NCI-H510A treated with DMSO at 0.1 percent for 48 hours (cell line): ENCODE measurements at places on chromosomes 12 and 14.

GRCh38 chr12:104602896-104603295, 146.1 kb downstream of the CHST11 start:
- DNase-seq = no peak

DNA sequence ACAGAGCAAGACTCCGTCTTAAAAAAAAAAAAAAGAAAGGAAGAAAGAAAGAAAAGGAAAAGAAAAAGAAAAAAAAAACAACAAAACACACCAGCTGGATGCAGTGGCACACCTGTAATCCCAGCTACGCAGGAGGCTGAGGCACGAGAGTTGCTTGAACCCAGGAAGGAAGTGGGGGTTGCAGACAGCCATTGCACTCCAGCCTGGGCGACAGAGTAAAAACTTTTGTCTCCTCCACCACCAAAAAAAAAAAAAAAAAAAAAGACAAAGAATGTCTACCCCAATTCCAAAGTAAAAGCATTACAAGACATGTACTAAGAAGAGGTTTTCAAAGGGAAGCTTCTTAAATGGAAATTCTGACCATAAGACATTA, 53.4 kb downstream of the HNRNPC start:
- DNase-seq = no peak

DNA sequence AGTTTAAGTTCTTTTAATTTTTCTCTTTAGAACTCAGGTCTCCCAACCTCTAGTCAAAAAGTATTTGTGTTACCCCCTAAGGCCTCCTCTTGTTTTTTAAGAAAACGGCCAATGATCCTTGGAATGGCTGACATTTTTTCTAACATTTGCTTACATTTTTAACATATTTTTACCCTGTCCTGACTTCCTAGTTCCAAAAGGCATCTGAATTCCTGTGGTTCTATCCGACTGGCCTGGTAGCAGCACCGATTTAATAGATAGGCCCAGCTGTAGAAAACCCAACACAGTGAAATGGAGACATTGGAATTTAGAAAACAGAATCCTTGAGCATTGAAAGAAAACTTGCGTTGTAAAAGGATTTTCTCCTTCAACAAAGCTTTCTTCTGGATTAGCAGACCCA, 134.7 kb upstream of the GSC start:
- DNase-seq = no peak

GRCh38 chr12:131607658-131608447, 103.0 kb upstream of the SFSWAP start:
- DNase-seq = no peak

DNA sequence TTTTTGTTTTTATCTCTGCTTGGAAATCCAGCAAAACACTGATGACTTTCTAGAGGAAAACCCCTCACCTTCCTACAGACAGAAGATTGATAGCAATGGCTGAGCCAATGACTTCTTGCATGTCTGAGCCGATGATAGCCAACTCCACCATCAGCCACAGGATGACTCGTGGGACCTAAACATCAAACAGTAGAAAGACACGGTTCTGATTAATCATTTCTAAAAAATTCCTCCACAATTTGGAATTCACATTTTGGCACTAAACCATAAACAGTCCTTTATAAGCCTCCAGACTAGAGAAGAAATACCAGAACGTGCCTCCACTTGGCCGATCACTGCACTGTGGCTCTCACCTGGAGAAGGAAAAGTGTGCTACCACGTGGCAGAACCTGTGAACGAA, 25.9 kb downstream of the SLC11A2 start:
- DNase-seq = no peak

DNA sequence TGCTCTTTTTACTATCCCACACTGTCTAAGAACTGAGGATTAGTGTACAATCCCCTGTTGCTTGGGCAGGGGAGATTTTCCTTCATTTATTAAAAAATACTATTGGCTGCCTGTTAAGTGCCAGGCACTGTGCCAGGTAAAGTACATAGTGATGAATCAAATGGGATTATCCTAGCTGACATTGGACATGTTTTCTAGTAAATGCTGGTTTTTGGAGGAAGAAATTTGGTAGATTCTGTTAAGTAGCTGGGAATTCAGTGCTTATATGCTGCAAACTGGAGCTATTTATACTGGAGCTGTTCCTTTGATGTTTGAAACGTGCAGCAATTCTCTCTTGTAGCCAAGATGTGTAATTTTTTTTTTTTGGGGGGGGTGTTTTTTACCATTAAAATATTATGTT, 299.6 kb downstream of the EMP1 start:
- no peak for DNase-seq

DNA sequence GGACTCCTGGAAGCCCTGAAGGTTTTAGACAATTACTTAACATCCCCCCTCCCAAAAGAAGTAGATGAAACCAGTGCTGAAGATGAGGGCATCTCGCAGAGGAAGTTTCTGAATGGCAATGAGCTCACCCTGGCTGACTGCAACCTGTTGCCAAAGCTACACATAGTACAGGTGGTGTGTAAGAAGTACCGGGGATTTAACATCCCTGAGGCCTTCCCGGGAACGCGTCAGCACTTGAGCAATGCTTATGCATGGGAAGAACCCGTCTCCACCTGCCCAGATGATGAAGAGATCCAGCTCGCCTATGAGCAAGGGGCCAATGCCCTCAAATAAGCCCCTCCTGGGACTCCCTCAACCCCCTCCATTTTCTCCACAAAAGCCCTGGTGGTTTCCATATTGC, 10.6 kb upstream of the SPPL3 start:
- no peak for DNase-seq

- DNase-seq = no peak
Measured at GRCh38 chr12:59808317-59808910, 212.6 kb downstream of the SLC16A7 start.

DNA sequence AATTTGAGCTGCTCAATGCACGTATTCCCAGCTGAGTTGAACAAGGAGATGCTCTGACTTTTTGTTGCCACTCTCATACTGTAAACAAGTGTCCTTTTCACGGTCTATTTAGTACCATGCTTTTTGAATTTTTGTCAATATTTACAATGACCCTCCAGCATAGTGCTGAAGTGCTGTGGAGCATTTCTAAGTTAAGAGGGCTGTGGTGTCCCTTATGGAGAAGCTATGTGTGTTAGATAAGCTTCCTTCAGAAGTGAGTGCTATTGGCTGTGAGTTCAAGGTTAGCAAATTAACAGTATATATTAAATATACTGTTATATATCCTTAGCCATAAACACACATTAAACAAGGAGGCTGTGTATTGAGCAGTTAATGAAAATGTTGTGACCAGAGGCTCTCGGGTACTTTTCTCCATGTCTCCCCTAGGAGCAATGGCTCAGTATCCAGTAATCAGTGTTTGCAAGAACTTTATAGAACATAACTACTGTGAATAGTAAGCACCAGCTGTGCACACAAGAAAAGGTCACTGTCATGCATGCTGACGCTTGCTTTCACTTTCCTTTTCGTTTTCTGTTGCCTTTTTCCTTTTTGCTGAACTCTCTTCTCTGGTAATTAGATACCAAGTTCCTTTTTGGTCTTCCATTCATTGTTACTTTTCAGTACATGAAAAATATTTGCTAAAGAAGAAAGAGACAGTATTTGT, 187.2 kb upstream of the NEDD1 start:
- DNase-seq = peak; percentile 90

- no peak for DNase-seq
Measured at GRCh38 chr12:26298785-26299621, 103.6 kb downstream of the SSPN start.

DNA sequence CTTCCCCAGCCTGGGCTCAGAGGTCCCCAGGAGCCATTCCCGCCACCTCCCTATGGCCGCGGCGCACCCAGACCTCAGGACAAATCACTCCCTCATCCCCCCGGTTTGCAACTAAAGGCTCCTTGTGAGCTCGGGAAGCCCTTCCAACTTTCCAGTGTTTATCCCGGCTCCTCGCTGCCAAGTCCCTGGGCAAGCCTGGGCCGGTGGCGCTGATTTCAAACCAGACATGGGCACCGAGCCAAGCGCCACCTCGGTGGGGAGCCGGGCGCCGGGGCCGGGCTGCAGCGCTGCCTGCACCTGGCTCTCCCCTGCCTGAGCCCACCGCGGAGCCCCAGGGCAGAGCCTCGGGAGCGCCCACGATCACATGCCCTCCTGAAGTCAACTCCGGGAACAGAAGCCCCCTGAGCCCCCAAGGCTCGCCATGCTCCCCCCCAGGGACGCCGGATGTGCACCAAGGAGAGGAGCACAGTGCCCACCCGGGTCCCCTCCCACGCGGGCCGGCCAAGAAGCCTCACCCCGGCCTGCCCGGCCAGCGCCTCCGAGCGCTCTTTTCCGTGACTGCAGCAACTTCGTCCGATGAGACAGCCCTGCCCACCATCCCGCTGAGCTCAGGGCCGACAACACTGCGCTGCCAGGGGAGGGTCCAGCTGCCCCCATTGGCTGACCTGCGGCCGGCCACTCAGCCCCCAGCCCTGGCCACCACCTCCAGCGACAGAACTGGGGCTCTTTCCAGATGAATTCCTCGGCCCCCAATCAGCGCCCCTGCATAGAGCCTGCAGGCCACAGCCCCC, 50.0 kb downstream of the NCOR2 start:
- DNase-seq = peak; percentile 92

- no peak for DNase-seq
Measured at GRCh38 chr12:105100207-105100985, 7.1 kb upstream of the WASHC4 start.

DNA sequence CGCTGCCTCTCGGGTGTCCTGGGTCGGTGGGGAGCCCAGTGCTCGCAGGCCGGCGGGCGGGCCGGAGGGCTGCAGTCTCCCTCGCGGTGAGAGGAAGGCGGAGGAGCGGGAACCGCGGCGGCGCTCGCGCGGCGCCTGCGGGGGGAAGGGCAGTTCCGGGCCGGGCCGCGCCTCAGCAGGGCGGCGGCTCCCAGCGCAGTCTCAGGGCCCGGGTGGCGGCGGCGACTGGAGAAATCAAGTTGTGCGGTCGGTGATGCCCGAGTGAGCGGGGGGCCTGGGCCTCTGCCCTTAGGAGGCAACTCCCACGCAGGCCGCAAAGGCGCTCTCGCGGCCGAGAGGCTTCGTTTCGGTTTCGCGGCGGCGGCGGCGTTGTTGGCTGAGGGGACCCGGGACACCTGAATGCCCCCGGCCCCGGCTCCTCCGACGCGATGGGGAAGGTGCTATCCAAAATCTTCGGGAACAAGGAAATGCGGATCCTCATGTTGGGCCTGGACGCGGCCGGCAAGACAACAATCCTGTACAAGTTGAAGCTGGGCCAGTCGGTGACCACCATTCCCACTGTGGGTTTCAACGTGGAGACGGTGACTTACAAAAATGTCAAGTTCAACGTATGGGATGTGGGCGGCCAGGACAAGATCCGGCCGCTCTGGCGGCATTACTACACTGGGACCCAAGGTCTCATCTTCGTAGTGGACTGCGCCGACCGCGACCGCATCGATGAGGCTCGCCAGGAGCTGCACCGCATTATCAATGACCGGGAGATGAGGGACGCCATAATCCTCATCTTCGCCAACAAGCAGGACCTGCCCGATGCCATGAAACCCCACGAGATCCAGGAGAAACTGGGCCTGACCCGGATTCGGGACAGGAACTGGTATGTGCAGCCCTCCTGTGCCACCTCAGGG, 679 bp downstream of the ARF6 start:
- peak; percentile 16 for DNase-seq

- DNase-seq = no peak
Measured at GRCh38 chr12:67452119-67452805, 183.1 kb downstream of the CAND1 start.

- DNase-seq = no peak
Measured at GRCh38 chr12:12786351-12786705, 869 bp downstream of the APOLD1 start.

DNA sequence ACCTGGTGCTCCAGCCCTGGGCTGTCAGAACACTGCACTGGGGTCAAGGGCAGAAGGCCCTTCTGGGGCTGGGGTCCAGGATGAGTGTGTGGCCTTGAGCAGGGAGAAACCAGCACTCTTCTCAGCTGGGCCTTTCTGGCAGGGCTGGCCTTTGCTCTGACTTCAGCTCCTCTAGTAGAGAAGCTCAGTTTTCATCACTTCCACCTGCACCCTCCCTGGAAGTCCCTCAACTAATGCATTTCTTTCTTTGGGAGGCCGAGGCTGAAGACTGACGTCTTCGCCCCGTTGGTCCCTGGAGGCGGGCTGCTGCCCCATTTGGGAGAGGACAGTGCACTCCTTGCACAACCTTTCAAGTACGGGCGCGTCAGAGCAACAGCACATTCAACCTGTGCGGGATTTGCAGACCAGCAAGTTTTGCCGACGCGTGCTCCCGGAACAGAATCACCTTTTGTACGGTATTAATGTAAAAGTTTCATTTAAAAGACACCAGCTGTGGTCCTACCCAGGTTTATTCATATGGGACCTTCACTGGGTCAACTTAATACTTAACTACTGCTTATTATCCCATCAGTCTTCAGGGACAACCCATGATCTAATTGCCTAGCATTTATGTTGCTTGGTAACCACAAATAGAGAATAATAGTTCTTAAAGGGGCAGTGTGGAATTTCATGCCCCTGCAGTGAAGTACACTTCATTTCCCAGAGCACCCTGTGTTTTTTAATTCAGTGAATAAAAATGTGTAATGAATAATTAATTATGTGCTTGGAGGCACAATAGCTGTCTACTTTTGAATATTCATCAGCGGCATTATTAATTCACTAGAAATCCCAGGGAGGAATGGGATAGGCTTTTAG, 134.8 kb upstream of the VRK1 start:
- DNase-seq = peak; percentile 36

DNA sequence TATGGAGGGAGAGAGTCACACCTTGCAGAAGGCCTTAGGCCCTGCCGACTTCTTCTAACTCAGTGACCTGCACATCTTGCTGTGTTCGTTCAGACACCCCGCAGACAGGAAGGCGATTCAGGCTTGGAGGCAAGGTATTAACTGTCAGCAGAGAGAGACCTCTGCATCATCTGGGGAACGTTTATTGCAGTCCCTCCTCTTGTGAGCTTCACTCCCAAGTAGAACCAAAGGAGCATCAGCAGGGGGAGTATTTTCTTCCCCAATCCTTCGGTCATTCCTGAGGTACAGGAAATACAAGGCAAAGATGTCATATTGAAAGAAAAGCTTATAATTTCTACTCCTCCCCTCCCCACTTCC, 217.9 kb downstream of the CRADD start:
- no peak for DNase-seq

GRCh38 chr12:749751-750270, 2.6 kb upstream of the WNK1 start:
- DNase-seq = peak; percentile 70

- DNase-seq = no peak
Measured at GRCh38 chr12:64968989-64969819, 144.8 kb downstream of the TBC1D30 start.

DNA sequence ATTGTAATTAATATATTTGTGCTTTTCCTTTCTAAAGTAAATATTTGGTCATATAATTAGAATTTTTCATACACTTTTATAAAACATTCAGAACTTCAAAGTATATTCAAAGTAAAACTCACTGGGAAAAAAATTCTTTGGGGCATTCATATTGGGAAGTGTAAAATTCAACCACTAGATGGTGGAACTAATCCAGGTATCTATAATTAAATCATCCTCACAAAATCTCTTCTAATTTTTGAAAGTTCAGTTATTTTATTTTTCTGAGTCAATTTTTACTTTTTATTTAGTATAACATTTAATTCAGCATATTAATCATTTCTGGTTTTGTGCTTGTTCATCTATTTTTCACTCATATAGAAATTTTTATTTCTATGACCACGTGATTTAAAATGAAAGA, 81.0 kb downstream of the NTS start:
- DNase-seq = no peak

- DNase-seq = no peak
Measured at GRCh38 chr12:106359646-106360399, 2.3 kb downstream of the POLR3B start.
